ENCODE measurements at places on chromosomes 4 and X.

DNA sequence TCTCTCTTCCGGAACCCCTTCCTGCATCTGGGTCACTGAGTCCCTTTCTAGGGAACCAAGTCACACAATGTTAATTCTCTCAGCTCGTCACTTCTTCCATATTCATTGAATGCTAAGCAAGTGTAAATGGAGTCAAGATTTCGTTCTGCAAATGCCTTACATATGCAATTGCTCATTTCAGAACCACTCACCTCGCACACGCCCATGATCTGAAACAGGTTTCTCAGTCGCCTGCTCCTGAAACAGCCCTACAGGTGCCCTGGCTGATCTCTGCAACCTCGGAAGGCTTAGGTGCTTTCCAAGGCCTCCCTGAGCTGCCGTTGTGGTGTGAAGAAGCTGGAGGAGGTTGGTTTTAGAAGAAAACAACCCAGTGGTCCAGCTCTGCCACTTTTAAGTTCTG is 100.8 kb upstream of the MSX1 start:
- no peak for DNase-seq

DNA sequence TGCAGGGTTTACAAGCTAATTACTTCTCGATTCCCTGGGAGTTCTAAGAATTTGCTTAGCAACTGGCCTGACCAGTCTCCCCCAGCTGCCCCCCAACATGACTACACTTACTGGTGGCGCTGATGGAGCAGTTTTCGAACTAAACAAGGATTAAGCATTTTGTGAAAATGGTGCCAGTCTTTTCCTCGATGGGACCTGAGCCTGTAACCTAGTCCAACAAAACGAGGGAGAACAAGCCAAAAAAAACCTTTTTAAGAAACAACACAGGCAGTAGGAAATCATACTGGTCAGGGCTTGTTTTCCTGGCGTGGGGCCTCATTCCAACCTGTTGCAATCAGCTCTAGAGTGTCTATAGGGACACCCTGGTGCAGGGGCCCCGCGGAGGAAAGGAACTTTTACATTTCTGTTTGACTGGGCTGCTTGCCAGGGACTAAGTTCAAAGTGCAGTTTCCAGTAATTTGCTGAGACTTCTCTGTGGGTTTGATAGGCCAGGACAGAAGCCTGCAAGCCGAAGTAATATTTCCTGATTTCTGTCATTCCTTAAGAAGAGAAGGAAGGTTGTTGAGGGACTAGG is 158.7 kb downstream of the SPRY1 start:
- peak; percentile 41 for DNase-seq

- DNase-seq = no peak
Observed at GRCh38 chrX:120299928-120300327, 11.3 kb downstream of the TMEM255A start.

GRCh38 chr4:92064574-92064973 is 239.2 kb upstream of the GRID2 start:
- no peak for DNase-seq

DNA sequence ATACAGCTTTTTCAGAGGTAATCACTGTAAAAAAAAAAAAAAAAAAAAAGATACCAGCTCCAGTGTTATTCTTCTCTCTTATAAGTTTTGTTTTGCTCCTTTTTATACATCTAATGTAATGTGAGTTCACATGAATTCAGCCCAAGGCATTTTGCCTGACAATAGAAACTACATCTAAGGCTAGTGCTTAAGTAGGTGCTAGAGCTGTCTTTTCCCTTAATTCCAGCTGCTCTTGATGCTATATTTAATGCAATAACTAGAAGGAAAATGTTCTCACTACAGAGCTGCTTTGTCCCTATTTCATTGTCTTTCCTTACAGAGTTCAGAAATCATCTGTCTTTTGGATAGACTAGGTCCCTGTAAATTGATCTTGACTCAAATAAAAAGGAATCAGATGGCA is 150.1 kb downstream of the NAA11 start:
- no peak for DNase-seq

GRCh38 chr4:89363786-89364185 is 56.2 kb upstream of the GPRIN3 start:
- no peak for DNase-seq

- no peak for DNase-seq
Observed at GRCh38 chr4:69748173-69748572, 12.2 kb downstream of the SULT1B1 start.

DNA sequence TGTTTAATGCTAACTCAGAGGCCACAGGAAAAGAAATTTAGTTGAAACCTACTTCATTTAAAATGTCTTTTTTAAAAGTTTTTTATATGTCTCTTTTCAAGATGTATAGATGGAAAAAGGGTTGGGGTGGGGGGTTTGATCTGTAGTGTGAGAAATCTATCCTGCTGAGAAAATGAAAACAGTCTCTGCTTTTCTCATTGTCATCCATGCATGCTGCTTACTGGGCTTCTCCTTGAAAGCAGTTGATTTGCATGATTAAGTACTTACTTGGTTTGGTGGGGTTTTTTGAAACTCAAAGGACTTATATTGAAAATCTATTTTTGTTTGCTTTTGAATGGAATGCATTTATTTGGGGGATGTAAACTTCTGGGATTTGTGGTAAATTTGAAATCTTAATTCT is 313.6 kb upstream of the DKK2 start:
- DNase-seq = no peak

GRCh38 chrX:88672261-88672660 is 74.8 kb upstream of the CPXCR1 start:
- DNase-seq = no peak

- DNase-seq = no peak
Observed at GRCh38 chr4:3416821-3417221, 24.9 kb upstream of the HGFAC start.

DNA sequence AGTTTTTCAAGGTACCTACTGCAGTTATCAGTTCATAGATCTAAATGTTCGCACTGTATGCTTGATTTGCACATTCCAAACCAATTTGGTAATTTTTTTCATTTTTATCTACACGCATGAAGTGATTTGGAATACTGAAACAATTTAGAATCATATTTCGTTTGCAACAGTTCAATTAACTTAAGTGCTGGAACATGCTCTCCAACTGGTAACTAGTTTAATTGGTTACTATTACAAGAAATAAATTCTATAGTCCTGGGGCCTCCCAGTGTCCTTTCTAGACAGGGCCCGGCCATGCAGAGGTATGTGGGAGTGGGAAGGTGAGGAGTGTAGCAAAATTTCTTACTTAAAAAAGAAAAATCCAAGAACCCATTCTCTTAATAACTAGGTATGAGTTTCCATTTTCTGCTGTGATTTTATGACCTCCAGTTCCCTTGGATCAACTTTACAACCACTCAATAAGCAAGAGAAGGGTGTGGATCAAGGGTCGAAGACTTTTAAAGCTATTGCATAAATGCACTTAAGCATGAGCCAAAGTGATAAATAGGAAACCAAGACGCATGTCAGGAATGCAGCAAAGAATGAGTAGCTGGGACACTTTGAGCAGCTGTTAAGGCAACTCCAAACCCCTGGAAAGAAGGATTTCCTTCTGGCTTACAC is 106.9 kb downstream of the PPARGC1A start:
- no peak for DNase-seq

DNA sequence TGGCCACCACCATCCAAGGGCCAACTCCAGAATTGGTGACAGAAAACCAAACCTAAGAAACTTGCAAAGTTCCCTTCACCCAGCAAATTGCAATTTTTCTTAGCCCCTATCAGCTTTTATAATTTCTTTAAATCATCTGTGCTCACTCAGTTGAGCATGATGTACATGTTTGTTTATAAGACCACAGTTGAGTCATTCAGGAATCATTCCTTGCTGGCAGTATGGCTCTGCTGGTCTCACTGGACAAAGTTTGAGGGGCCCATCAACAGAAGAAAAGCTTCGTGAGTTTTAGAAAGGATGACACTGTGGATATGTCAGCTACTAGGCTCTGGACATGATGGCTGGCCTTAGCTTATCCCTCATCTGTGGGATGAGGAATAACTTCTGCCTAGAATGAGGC is 4.0 kb downstream of the TRPC5 start:
- no peak for DNase-seq

DNA sequence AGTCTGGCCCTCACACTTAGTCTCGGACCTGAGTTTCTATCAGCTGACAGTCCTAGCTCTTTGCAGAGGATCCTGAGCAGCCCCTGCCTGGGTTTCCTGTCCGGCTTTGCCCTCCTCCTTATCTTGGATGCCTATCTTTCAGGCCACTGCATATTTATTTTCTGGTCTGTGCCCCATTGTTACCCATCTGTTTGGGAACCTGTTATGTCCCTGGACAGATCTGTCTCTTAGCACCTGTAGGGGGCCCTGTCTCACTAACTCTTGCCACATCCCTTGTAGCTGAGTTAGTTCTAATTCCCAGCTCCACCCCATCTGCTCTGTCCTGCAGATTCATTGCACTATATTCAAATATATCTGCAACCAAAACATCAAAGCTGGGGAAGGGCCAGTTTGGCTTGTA is 514.9 kb upstream of the LCORL start:
- no peak for DNase-seq

- no peak for DNase-seq
Observed at GRCh38 chr4:189083769-189084168, 856.9 kb upstream of the FRG1 start.

DNA sequence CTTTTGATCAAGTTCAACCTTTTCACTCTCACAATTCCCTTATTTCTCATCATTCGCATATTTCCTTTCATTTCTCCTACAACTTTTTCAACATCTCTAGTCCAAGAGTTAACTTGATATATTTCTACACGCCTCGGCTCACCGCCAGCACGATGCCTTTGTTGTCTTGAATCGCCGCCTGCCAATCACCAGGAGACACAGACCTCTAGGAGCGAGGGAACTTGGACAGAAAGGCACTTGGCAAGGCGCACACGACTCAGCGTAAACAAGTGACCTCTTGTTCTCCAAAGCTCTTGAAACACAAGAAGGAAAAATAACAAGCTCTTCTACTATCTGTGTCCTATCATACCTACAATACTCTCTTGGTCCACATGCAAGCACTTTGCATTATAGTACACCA is 27.1 kb upstream of the RBMX start:
- DNase-seq = no peak

GRCh38 chr4:89496851-89497250 is 189.3 kb upstream of the GPRIN3 start:
- DNase-seq = no peak

DNA sequence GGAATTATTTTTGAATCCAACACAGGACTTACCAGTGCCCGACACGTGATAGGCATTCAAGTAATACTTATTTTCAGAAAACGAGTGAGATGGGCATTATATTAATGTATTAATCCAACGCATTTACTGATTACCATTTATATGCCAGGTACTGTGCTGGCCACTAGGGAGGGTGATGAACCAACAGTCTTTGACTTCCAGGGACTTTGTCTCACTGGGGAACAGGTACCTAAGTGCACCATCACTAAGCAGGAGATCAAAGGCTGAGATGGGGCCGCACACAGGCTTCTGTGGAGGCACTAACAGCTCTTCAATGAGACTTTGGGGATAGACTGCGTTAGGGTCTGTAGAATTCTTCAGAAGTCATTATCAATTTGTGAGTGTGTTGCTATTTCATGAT is 5.7 kb upstream of the TADA2B start:
- no peak for DNase-seq

GRCh38 chr4:43898836-43899235 is 549.8 kb downstream of the KCTD8 start:
- no peak for DNase-seq

DNA sequence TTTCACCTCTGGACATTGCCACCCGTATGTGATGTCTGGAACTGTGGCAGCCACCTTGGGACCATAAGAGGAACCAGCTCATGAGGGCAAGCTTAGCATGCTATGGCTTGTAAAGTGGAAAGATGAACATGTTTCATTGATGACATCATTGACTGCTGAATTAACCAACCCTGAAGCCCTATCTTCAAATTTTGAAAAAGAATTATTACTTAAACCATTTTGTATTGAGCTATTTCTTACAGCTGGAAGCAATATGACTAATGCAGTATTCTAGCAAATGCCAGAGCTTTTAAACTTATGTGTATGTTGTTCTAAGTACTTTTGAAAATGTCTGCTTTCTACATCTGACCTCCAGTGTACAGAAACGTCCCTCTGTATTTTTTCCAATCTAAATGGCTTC is 18.1 kb downstream of the GUCY2F start:
- DNase-seq = no peak

GRCh38 chrX:85111347-85111746 is 107.7 kb downstream of the APOOL start:
- DNase-seq = no peak

DNA sequence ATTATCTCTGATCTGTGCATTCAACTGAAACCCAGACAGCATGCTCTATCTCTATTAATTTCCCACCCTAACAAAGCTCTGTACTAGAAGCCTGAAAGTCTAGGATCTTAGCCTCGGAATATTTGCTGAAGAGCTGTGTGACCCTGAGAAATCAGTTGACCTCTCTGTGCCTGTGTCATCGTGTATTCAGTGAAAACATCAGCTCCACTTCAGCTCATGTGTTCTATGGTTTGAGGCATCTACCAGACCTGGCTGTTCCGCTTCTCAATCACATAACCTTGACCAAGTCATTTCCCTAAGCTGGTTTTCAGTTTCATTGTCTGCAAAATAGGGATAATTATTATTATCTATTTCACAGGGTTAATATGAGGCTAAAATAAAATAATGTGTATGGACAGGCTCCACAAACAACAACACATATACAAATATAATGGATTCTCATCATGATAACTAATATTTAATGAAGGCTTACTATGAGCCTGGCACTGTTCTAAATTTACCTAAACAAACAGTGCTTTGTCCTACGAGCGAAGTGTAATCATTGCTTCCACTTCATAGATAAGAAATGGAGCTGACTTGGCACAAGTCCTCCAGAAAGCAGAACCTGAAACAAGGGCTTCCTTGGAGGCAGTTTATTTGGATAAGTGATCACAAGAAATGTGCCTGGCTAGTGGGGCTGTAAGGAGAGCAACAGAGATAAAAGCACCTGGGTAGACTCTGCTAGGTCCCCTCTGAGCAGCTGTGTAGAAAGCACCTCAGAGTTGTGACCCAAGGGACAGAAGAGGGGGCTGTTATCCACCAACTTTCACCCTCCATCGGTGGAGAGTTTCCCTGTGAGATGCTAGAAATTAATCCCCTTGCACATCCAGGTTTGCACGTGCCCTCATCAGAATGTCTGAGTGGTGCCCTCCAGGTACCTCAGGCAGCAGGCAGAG is 356.9 kb downstream of the RAB28 start:
- DNase-seq = no peak

- DNase-seq = no peak
Observed at GRCh38 chr4:141860974-141861373, 224.6 kb downstream of the IL15 start.

GRCh38 chr4:5752376-5753184 is 41.6 kb downstream of the EVC start:
- DNase-seq = no peak

DNA sequence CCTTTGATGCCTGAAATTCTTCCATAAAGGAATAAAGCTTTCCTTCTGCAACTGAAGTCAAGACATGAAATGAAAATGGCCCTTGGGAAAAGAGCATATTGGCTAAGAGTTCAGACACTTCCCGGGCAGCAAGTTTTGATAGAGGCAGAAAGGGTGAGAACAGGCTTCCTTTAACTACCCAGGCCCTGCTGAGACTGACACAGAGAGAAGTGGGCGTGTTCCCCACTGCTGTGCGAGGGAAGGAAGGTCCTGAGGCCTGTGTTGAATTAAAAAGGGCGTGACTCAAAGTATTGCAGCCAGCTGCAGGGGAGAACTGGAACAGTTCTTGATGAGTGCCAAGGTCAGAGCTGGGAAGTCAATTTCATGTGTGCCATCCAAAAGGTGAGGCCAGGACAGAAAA is 33.9 kb upstream of the ADGRG2 start:
- no peak for DNase-seq

GRCh38 chrX:154068560-154068959 is 29.0 kb downstream of the MECP2 start:
- DNase-seq = no peak

All from hippocampal formation (tissue), 2 donors.